ENCODE measurements at places on chromosomes 11 and 22. TPM values are rescaled to one million over a fixed set of nuclear protein-coding genes. Genes with fewer than 3 reads are reported as not detected.

The MYEOV gene
- total RNA-seq, result 8.1 TPM

The OR6T1 gene
- not detected for total RNA-seq

The OR6X1 gene
- total RNA-seq, result not detected

The CCDC81 gene
- 1.0 TPM for total RNA-seq

The SCN3B gene
- under 0.01 TPM for total RNA-seq

The MS4A12 gene
- total RNA-seq, result not detected

The GGT5 gene
- 1.2 TPM for total RNA-seq

The EHF gene
- 0.33 TPM for total RNA-seq

The OSBPL5 gene
- 56.6 TPM for total RNA-seq

The LRRC56 gene
- 0.73 TPM for total RNA-seq

The C22orf42 gene
- total RNA-seq, result not detected

The TRIM5 gene
- total RNA-seq, result 42.0 TPM

The RASL10A gene
- not detected for total RNA-seq

The APOA4 gene
- total RNA-seq, result not detected

The TTC12 gene
- 13.1 TPM for total RNA-seq

All from smooth muscle cell of trachea (primary cell).